Activated T-helper 1 cell treated with Interleukin-2 at 50 U/mL for 16 hours (primary cell): ENCODE measurements at places on chromosomes 7 and 10.
A peak's percentile ranks its signal among the peaks of the same experiment; 100 is the strongest.

DNA sequence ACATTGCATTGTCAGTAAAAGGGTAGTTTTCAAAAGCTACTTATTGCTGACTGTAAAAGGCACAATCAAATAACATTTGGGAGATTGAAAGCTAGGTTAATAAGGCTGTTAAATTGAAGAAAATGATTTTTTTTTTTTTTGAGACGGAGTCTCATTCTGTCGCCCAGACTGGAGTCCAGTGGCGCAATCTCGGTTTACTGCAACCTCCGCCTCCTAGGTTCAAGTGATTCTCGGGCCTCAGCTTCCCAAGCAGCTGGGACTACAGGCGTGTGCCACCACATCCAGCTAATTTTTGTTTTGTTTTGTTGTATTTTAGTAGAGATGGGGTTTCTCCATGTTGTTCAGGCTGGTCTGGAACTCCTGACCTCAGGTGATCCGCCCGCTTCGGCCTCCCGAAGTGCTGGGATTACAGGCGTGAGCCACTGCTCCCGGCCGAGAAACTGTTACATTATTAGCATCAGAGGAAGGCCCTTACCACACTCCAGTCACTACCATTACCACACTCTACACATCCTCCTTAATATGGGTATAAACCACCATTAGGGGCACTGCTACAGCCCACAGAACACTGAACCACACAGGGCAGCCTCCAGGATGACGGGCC, 1.0 kb downstream of the CYP51A1 start:
- no peak for DNase-seq

GRCh38 chr10:18684953-18685352, 25.7 kb downstream of the ARL5B start:
- DNase-seq = no peak

DNA sequence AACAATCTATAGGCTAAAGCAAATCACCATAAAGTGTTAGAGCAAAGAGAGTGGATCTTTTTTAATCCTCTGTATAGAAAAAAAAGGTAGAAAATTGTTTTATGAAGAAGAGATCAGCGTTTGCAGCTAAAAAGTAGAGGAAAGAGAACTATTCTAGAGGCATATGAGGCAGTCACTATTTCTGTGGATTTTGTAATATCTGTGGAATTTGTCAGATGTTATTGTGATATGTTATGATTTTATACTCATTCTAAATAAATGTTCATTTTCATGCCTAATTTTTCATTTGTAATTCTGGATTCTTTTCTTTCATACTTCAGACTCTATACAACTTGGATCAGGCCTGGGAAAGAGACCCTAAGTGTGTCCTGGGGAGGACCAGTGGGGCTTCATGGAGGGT, 295.0 kb upstream of the LYZL1 start:
- no peak for DNase-seq

DNA sequence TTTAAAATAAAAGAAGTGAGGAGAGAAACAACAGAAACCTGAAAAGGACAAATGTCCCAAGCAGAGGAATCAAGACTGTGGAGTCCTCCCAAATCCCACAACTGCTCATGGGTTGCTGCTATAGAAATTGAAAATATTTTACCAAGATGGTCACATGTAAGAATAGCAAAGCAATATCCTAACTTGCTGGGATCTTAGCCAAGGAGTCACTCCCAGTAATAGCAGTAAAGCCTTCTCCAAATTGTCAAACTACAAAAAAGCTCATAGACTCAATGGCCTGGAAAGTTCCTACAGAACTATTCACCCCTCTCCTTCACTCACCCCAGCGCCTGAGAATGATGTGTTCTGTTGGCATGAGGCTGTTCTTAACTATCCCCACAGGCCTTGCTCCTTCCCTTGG, 186.5 kb downstream of the ELMO1 start:
- DNase-seq = no peak

DNA sequence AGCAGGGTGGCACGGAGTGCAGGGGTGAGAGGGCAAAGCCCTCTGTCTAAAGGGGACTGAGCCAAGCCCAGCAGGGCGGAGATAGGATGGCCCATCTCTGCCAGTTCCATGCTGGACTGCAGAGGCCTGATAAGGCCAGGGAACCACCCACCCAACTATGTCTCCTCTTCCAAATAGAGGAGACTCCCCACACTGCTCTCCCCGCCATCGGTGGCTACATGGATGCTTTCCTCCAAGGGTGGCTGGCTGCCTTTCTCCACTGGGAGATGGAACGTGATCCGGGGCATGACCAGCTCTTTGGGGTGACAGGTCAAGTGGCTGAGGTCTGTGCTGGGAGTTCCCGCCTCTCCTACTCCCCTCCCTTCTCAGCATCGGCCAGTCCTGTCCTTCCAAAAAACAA, 58.1 kb upstream of the MXI1 start:
- no peak for DNase-seq

GRCh38 chr7:65475734-65476319, 102.2 kb downstream of the ZNF92 start:
- DNase-seq = peak; percentile 26

- DNase-seq = no peak
These were observed 71.5 kb upstream of the NANOS1 start for GRCh38 chr10:118957966-118958365.
